Ascending aorta (tissue), 2 donors: ENCODE measurements at places on chromosomes 3 and 15.

- no peak overlapping the region for H3K4me3 ChIP-seq
- DNase-seq, result no peak
- no peaks in the 10 kb centered on the region for H3K36me3 ChIP-seq
- H3K27ac ChIP-seq, result no peak overlapping the region
Observed at GRCh38 chr3:14879211-14879874, 60.6 kb downstream of the FGD5 start.

DNA sequence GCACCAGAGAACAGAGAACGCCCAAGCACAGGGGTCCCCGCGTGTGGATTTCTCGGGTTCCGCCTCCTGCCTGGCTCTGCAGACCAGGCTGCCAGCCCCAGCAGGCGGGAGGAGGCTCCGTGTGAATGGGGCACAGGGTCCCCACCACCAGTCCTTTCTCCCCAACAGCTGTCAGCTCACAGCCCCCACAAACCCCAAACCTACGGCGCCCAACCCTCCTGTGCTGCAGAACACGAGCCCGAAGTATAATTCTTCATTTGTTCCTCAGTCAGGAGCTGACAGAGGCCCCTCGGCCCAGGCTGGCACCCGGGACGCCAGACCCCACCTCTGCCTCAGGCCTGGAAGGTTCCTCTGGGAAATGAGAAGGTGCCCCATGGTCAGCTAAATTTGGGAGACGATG is 78.0 kb downstream of the TBC1D2B start:
- DNase-seq, result no peak
- peaks cover 61% of the 10 kb centered on the region for H3K36me3 ChIP-seq
- H3K27ac ChIP-seq, result no peak overlapping the region
- H3K27me3 ChIP-seq, result no peaks in the 10 kb centered on the region
- no peak overlapping the region for H3K4me3 ChIP-seq

- H3K4me1 ChIP-seq, result peaks cover 34% of the 10 kb centered on the region
- H3K27ac ChIP-seq, result peak overlapping the region; percentile 100
- no peak for DNase-seq
- no peaks in the 10 kb centered on the region for H3K36me3 ChIP-seq
Observed at GRCh38 chr3:172043233-172043632, 3.9 kb downstream of the FNDC3B start.

- no peak overlapping the region for H3K4me3 ChIP-seq
- no peaks in the 10 kb centered on the region for H3K4me1 ChIP-seq
- no peaks in the 10 kb centered on the region for H3K27me3 ChIP-seq
- no peaks in the 10 kb centered on the region for H3K36me3 ChIP-seq
- H3K27ac ChIP-seq, result peak overlapping the region; percentile 14
- DNase-seq, result no peak
Observed at GRCh38 chr3:78919021-78919755, 848.6 kb downstream of the ROBO1 start.

DNA sequence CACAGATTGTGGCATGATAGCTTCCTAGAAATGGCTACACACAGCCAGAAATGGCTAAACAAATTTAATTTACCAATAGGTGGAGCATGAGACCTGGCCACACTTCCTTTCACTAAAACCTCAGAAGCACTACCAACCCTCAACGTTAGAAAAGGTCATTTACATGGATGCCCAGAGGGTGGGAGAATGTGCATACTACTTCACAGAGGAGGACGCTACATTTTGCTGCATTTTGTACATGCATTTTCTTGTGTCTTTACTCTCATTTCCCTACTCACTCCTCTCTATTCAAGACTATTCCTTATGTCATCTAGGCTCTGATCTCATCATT is 40.1 kb downstream of the C2CD4B start:
- no peak overlapping the region for H3K4me3 ChIP-seq
- no peak for DNase-seq
- no peaks in the 10 kb centered on the region for H3K36me3 ChIP-seq
- H3K27me3 ChIP-seq, result no peaks in the 10 kb centered on the region
- H3K4me1 ChIP-seq, result no peaks in the 10 kb centered on the region

DNA sequence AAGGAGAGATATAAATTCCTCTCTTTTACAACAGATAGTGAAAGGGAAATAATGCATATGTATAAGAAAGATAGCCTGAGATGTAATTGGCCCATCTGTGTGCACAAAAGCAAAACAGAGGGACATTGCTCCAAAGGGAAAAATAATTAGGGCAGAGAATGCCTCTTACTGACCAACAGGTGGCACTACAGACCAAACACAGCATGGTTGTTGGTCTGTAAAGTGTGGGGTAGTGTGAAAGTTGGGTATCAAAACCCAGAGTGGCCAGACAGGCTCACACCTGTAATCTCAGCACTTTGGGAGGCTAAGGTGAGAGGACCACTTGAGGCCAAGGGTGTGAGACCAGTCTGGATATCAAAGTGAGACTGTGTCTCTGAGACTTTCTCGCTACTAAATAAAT is 4.5 kb upstream of the TLNRD1 start:
- no peaks in the 10 kb centered on the region for H3K36me3 ChIP-seq
- H3K4me3 ChIP-seq, result no peak overlapping the region
- H3K4me1 ChIP-seq, result no peaks in the 10 kb centered on the region

- DNase-seq, result no peak
- no peak overlapping the region for H3K4me3 ChIP-seq
- no peak overlapping the region for H3K27ac ChIP-seq
- H3K27me3 ChIP-seq, result no peaks in the 10 kb centered on the region
- H3K36me3 ChIP-seq, result no peaks in the 10 kb centered on the region
Observed at GRCh38 chr15:45849136-45849535, 214.3 kb downstream of the SQOR start.

DNA sequence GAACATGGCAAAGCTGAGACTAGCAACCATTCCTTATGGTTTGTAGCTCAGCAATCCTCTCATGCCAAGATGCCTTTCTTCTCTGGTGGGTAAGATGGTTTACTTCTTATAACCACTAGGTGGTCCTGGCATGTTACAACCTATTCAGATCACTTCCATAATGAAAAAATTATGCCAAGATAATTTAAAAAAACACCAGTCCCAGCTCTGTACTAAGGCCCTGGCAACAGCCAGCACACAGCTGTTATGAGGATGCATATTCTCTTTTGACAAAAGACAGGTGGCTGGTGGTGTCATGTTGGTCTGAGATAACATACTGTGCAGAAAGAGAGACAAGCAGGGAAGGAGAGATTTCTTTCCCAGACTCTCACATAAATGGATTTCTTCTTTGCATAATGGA is 65.7 kb upstream of the FRMD4B start:
- no peaks in the 10 kb centered on the region for H3K36me3 ChIP-seq
- H3K27ac ChIP-seq, result no peak overlapping the region
- H3K4me1 ChIP-seq, result no peaks in the 10 kb centered on the region
- H3K4me3 ChIP-seq, result no peak overlapping the region

GRCh38 chr3:183239046-183239445 is 14.0 kb upstream of the B3GNT5 start:
- H3K36me3 ChIP-seq, result no peaks in the 10 kb centered on the region
- DNase-seq, result no peak
- H3K27ac ChIP-seq, result no peak overlapping the region
- H3K4me3 ChIP-seq, result no peak overlapping the region
- H3K4me1 ChIP-seq, result no peaks in the 10 kb centered on the region

GRCh38 chr15:92661956-92662355 is 6.4 kb upstream of the FAM174B start:
- no peaks in the 10 kb centered on the region for H3K27me3 ChIP-seq
- H3K36me3 ChIP-seq, result no peaks in the 10 kb centered on the region
- DNase-seq, result no peak
- H3K4me1 ChIP-seq, result peaks cover 11% of the 10 kb centered on the region
- no peak overlapping the region for H3K4me3 ChIP-seq

GRCh38 chr3:64140651-64141050 is 84.6 kb downstream of the PRICKLE2 start:
- no peaks in the 10 kb centered on the region for H3K27me3 ChIP-seq
- no peaks in the 10 kb centered on the region for H3K36me3 ChIP-seq
- H3K4me3 ChIP-seq, result no peak overlapping the region
- H3K4me1 ChIP-seq, result no peaks in the 10 kb centered on the region
- no peak for DNase-seq

- no peak overlapping the region for H3K27ac ChIP-seq
- no peaks in the 10 kb centered on the region for H3K27me3 ChIP-seq
- no peaks in the 10 kb centered on the region for H3K36me3 ChIP-seq
Observed at GRCh38 chr3:17505856-17506255, 236.6 kb downstream of the TBC1D5 start.

GRCh38 chr15:100595964-100596363 is 6.0 kb downstream of the LINS1 start:
- H3K4me1 ChIP-seq, result peaks cover 4% of the 10 kb centered on the region
- no peaks in the 10 kb centered on the region for H3K27me3 ChIP-seq
- H3K27ac ChIP-seq, result no peak overlapping the region
- DNase-seq, result no peak
- no peaks in the 10 kb centered on the region for H3K36me3 ChIP-seq

GRCh38 chr3:197753263-197753662 is 3.6 kb downstream of the FYTTD1 start:
- peaks cover 9% of the 10 kb centered on the region for H3K36me3 ChIP-seq
- H3K4me3 ChIP-seq, result no peak overlapping the region
- no peak overlapping the region for H3K27ac ChIP-seq
- H3K27me3 ChIP-seq, result no peaks in the 10 kb centered on the region
- H3K4me1 ChIP-seq, result peaks cover 13% of the 10 kb centered on the region

DNA sequence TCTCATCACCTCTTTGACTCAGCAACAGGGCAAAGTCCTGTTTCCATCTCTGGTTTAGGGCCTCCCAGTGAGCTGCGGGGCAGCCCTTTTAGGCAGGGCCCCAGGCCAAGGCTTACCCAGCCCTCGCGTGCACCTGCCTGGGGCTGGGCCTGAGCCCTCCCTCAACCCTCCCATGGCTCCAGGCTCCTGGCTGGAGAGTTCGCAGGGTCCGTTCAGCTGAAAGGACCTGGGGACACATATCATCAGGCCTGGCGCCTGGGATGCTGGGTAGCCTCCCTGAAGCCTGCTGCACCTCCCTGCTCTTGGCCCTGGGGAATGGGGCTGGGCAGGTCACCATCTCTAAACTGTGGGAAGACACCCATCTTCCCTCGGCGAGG is 29.7 kb downstream of the HDAC11 start:
- peaks cover 2% of the 10 kb centered on the region for H3K4me1 ChIP-seq
- no peak for DNase-seq
- H3K27me3 ChIP-seq, result no peaks in the 10 kb centered on the region
- H3K36me3 ChIP-seq, result peaks cover 5% of the 10 kb centered on the region

GRCh38 chr15:86611417-86612040 is 531.9 kb downstream of the AGBL1 start:
- no peak for DNase-seq
- no peaks in the 10 kb centered on the region for H3K27me3 ChIP-seq
- H3K4me3 ChIP-seq, result no peak overlapping the region

- DNase-seq, result no peak
- H3K4me3 ChIP-seq, result peak overlapping the region; percentile 88
- no peaks in the 10 kb centered on the region for H3K27me3 ChIP-seq
- H3K36me3 ChIP-seq, result no peaks in the 10 kb centered on the region
- peaks cover 3% of the 10 kb centered on the region for H3K4me1 ChIP-seq
Observed at GRCh38 chr15:52567871-52568600, 794 bp downstream of the ARPP19 start.

DNA sequence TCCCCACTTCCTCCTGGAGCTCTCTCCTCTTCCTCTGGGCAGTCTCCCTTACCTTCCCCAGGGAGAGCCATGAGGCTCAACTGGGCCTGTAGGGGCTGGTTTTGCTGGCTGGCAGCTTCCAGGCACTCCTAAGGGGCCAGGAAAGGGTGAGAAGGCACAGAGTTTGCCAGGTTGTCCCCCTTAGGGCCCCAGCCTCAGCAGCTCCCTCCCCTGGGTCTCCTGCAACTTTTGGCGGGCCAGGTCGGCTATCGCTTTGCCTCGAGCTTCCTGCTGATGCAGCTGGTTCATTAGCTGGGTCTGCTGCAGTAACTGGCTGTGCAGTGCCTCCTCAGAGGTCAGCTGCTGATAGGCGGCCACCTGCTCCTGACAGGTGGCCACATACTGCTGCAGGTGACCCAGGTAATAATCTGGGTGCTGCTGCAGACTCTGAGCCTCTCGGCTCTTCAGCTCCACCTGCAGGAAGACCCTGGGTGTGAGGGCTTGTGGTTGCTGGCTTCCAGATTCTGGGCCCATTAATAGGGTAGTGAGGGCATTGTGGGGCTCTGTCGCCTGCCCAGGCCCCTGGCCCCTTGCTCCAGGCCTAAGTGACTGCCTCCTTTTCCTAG is 29.7 kb upstream of the OR4F6 start:
- DNase-seq, result no peak
- no peaks in the 10 kb centered on the region for H3K27me3 ChIP-seq
- no peaks in the 10 kb centered on the region for H3K4me1 ChIP-seq
- no peak overlapping the region for H3K4me3 ChIP-seq
- H3K36me3 ChIP-seq, result no peaks in the 10 kb centered on the region

DNA sequence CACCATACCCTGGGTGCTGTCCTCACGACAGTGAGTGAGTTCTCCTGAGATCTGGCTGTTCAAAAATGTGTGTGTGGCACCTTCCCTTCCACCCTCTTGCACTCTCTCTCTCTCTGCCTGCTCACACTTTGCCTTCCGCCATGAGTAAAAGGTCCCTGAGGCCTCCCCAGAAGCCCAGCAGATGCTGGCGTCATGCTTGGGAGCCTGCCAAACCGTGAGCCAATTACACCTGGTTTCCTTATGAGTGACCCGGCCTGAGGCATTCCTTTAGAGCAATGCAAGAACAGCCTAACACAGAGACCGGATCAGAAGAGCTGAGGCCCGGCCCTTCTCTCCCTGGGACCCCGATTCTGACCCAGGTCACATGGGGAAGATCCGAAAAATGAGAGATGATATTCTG is 15.4 kb downstream of the TMEM44 start:
- no peak overlapping the region for H3K27ac ChIP-seq
- H3K36me3 ChIP-seq, result no peaks in the 10 kb centered on the region
- no peaks in the 10 kb centered on the region for H3K27me3 ChIP-seq
- no peak for DNase-seq
- H3K4me3 ChIP-seq, result no peak overlapping the region

DNA sequence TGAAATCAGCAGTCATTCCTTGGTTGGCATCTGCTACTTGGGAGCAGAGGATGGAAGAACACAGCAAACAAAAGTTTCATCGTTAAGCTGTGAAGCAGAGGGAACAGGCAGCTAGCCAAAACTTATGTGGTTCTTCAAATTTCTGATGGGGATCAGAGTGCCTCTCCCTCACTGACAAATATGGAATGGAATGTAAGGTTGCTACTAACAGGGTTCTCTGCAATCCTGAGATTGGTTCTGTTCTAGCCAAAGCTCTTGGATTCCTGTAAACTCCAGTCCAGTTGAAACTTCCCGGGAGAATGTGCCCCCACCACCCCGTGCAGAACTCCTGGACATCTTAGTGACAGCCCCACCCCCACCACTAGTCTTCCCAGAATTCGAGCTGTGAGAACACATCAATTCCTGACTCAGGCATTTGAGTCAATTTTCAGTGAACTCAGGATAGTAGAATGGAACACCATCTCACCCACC is 55.9 kb upstream of the PHLDB2 start:
- no peak overlapping the region for H3K4me3 ChIP-seq
- peak overlapping the region; percentile 83 for H3K27ac ChIP-seq
- no peaks in the 10 kb centered on the region for H3K36me3 ChIP-seq
- peaks cover 24% of the 10 kb centered on the region for H3K4me1 ChIP-seq
- DNase-seq, result peak; percentile 12
- H3K27me3 ChIP-seq, result no peaks in the 10 kb centered on the region

DNA sequence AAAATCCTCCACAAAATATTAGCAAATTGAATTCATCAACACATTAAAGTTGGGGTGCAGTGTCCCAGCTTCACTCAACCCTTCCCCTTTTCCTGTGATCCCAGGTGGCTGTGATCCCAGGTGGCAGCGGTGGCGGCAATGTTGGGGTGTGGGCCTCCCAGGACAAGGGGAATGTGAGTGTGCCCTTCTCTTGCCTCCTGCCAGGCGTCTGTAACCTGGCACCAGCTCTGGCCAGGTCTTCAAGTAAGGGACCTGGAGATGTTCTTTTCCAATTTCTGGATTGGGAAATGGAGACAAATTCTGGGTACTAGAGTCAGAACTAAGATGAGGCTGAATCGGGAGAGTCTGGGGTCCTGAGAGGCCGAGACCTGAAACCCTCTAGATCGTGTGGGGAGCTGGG is 20.1 kb downstream of the GOLGA6A start:
- no peak overlapping the region for H3K4me3 ChIP-seq
- H3K27ac ChIP-seq, result no peak overlapping the region
- peak; percentile 49 for DNase-seq
- no peaks in the 10 kb centered on the region for H3K27me3 ChIP-seq
- no peaks in the 10 kb centered on the region for H3K36me3 ChIP-seq
